ENCODE measurements at places on chromosomes 6 and 20.

GRCh38 chr20:13822459-13822858, 37.6 kb downstream of the NDUFAF5 start:
- DNase-seq, result no peak

DNA sequence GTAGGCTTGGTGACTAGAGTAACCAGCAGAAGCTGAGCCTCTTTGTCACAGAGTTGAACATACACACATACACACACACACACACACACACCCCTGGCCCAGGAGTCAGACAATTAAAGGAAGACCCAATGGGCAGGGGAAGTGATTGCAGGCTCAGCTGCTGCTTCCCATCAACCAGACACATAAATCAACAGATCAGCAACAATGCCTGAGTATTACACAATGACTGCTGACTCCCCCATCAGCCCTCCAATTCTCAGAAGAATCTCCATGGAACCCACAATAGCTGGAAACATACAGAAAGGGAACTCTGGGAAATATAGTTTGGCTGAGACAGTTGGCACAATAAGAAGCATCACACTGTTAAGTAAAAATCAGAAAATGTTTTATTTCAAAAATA, 270.4 kb upstream of the PLCB4 start:
- no peak for DNase-seq

DNA sequence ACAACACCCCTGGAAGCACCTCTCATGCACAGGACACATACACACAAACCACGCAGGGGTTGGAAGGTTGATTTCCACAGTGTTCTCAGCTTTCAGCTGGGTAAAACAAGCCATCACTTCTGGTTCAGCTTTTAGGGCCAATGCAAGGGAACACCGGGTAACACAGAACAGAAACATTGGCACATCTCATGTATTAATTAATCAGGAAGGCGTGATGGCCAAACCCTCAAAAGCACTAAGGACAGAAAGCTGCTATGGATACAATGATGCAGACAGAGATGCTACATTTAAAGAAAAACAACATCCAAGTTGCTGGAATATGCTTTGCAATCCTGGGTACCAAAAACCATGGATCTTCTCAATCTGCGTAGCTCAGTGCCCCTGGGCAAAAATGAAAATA, 104.3 kb upstream of the BEND6 start:
- no peak for DNase-seq

DNA sequence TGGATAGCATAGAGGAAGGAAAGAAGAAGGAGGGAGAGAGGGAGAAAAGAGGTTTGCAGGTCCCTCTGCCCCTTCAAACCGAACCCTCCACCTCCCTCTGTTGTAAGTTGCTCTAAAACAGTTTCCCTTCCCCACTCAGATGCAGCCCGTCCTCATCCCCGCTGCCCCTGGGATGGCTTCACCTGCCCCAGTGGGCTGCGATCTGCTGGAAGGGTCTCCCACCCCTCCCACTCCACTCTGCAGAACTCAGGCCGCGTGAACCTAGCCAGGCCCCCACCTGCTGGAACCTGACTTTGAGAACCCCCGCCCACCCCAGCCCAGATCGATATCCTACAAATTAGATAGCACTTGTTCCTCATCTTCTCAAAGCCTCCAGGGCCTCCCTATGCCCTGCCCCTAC, 190.8 kb downstream of the DLL1 start:
- no peak for DNase-seq

- DNase-seq, result peak; percentile 44
Measured at GRCh38 chr6:85464722-85465150, 14.9 kb downstream of the NT5E start.

DNA sequence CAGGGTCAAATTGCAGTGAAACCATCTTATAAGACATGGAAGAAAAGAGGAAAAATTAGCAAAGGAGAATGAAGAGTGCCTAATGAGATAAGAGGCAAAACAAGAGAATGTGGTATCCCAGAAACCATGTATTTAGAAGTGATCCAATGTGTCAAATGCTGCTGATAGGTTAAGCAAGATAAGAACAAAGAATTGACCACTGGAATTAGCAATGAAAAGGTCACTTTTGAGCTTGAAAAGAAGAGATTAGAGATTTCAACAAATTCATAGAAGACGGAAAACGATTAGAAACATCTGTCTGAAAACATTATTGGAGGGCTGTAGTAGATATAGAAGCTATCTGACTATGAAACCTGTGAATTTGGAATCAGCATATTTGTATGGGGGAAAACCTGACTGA, 112.2 kb downstream of the AHI1 start:
- no peak for DNase-seq

DNA sequence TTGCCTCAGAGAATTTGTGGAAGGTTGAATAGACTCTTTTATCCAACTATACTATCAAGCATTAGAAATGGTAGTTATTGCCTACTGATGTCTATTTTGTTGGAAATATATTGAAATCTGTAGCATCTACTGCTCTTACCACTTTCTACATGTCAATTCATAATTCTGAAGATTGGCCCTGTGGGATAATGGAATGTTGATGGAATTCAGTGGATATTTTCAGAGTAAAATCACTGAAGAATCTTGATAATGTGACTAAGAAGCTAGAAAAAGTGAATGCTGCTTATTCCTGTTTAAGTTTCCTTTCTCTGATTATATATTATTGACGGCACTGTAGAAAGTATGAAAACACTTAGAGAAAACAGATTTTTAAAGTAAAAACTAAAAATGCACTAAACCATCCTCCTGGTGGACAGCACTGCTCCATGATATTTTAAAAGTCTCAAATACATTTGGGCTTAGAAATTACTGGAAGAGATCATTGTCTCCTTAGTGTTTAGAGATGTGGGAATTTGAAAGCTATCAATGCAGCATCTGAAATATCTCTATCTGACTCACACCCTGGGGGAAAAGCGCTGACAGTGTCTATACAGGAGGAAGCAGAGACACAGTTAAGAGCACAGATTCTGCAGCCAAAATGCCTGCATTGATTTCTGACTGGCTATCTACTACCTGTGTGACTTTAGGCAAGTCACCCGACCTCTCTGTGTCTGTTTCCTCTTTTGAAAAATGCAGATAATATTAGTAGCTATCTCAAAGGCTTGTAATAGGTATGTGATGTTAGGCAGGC, 37.9 kb upstream of the RCAN2 start:
- DNase-seq, result no peak

GRCh38 chr6:140915551-140915950, 1217.2 kb upstream of the GJE1 start:
- DNase-seq, result no peak

DNA sequence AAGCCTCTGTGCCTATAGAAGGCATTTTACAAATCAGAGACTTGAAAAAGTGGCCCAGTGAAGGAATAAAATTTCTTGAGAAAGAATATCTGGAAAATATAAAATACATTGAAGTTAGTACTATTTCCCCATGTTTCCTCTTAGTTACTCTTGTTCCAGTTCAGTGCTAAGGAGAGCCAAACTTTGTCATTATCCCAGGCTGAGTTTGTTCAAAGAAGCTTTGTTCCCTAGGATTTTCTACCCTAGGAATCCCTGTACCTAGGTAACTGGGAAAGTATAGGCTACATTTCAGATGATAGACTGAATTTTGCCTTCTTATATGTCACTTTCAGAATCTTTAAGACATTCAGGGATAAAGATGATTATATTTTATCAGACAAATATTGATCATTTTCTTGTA, 1395.7 kb upstream of the MAP3K7 start:
- no peak for DNase-seq

GRCh38 chr6:27119329-27119728, 128.2 kb upstream of the PRSS16 start:
- no peak for DNase-seq

- no peak for DNase-seq
Measured at GRCh38 chr6:43396408-43397149, 27.1 kb upstream of the ZNF318 start.

Data from AG04450 (cell line).